ENCODE measurements at places on chromosomes 5 and 9. TPM values are rescaled to one million over a fixed set of nuclear protein-coding genes. Genes with fewer than 3 reads are reported as not detected.

GRCh38 chr9:82668689-82669199 is 394.2 kb downstream of the RASEF start:
- no peak for DNase-seq

FOXD4 gene
- total RNA-seq: not detected

DNA sequence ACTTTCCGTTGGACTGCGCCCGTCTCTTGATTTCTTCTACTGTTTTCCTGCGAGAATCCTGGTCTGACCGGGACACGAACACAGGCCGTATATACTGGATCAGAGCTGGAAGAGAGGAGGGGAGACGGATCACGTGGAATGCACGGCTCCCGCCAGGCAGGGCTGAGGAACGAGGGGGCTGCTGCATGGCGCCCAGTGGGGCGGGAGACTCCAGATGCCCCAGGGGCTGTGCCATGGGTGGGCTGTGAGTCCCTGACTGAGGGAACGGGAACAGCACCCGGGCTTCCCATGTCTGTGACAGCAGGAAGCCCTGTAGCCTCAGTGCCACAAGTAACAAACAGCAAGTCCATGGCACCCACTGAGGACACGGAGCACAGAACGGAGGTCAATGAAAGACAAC is 34.0 kb downstream of the LPCAT1 start:
- DNase-seq: no peak

- no peak for DNase-seq
Measured at GRCh38 chr5:65075623-65076250, 307.0 kb downstream of the CWC27 start.

- DNase-seq: no peak
Measured at GRCh38 chr9:130689937-130690700, 3.5 kb upstream of the EXOSC2 start.

GRCh38 chr5:179913461-179913860 is 5.8 kb upstream of the TBC1D9B start:
- DNase-seq: peak; percentile 56

DNA sequence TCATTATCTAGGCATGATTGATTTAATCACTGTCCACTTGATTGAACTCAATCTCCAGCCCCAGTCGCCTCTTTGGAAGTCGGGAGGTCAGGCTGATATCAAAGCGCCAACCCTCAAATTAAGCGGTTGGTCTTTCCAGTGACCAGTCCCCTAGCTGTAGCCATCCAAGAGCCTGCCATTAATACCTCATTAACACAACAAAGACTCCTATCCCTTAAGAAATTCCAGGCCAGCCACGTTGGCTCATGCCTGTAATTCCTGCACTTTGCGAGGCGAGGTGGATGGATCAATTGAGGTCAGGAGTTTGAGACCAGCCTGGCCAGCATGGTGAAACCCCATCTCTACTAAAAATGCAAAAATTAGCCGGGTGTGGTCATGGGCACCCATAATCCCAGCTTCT is 27.4 kb upstream of the GCNT1 start:
- no peak for DNase-seq

DNA sequence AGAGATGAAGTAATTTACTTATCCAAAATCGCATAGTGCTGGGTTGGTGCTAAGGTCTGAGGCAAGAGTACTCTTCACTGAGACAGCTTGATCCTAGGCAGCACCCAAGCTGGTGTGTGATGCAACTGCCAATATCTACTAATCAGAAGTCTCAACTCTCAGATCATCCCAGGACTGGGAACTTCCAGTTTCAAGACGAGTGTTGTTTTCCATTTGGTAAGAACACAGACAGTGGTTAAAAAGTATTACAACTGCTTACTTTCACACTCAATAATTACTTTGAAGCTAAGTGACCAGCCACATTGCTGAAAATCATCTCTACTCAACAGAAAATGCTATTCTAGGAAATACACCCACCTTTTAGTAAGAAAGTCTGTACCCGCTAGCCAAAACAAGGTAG is 45.3 kb downstream of the FBXW11 start:
- no peak for DNase-seq

GPX8 gene
- total RNA-seq: 5.8 TPM

ICE1 gene
- total RNA-seq: 23.1 TPM

DNA sequence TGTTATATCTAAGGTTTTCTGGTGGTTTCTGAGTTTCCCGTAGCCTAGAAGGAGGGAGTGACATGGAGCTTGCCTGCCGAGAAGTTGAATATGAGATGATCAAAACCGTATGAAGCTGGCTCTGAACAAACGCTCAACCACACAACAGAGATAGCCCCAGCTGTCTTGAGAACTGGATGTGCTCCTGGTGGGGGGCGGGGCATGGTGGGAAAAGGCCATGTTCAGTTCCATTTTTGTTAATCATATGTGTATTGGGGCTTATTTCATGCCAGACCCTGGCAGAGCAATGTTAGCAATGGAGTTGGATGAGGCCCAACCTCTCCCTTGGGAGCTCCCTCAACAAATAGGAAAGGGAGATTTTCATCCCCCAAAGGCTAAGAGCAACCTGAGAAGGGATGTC is 4.8 kb downstream of the CCL19 start:
- no peak for DNase-seq

LHX2 gene
- 1.7 TPM for total RNA-seq

DNA sequence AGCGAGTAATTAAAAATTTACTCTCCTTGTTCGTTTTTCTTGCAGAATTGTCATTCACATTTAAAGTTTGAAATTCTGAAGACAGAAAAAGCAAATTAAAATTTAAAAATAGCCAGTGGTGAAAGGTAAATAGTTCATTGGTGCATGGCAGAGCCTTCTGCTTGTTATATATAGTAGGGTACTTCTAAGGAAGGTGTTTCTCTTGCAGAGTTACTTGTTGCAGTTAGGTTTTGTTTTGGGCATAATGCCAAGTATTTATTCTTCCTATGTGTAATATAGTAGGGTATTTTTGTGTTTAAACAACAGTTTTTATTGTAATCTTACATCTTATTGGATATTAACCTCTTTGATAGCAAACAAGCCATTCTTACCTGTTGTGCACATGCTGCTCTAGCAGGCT is 179.4 kb downstream of the KDM4C start:
- DNase-seq: no peak
